Stimulated activated CD4-positive, alpha-beta T cell treated with anti-CD3 and anti-CD28 coated beads, Interleukin-2, amount 100 ng/mL, for 24 hours (primary cell): ENCODE measurements at places on chromosomes 2 and 18.

DNA sequence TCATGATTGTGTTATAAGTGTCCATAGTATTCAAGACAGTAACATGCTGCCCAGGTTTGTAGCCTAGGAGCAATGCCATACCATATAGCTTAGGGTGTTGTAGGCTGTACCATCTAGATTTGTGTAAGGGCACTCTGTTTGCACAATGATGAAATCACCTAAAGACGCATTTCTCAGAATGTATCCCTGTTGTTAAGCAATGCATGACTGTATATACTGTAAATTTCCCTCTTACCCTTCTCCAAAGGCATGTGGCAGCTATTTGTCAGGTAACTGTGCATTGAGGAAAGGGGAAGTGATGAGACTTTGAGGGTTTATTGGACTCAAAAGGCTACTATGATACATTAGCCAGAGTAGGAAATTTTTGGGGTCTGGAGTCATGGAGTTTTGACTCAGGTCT lies 180.8 kb downstream of the VAPA start:
- DNase-seq: no peak

DNA sequence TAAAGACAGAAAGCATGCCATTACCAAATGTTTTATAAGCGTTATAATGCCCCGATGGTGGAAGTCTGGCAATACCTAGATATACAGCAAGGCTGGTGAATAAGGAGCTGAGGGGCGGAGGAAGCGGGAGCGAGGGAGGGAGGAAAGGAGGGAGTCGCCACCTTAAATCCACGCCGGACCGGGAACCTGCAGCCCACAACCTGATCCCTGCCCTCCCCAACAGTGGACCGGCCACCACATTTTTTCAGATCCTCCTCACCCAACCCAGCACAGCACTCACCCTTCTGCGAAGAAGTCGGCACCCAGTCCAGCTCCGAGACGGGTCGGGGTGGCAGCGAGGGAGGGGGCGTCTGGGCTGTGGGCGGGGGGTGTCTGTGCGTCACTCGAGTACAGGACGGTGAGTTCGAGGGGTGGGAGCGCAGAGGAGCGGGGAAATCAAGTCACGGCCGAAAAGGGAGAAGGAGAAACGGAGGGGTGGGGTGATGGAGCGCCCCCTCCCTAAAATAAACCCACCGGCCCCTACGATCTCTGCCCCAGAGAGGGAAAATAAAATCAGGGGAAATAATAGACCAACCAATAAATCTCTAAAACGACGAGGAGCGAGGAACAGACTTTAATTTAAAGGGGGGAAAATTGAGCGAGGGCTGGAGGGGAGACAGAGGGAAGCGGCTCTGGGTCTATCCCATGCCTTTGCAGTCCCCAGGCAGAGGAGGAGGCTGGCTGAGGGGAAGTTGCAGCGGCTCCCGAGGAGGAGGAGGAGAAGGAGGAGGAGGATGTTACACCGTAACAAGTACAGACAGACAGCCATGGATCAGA lies 96.5 kb upstream of the SERTAD2 start:
- peak; percentile 51 for DNase-seq

- DNase-seq: peak; percentile 53
Measured at GRCh38 chr2:230956827-230957755, 32.0 kb upstream of the GPR55 start.

GRCh38 chr2:49616800-49617199 lies 462.5 kb upstream of the FSHR start:
- DNase-seq: no peak

GRCh38 chr18:13713455-13714055 lies 12.8 kb downstream of the FAM210A start:
- DNase-seq: no peak

DNA sequence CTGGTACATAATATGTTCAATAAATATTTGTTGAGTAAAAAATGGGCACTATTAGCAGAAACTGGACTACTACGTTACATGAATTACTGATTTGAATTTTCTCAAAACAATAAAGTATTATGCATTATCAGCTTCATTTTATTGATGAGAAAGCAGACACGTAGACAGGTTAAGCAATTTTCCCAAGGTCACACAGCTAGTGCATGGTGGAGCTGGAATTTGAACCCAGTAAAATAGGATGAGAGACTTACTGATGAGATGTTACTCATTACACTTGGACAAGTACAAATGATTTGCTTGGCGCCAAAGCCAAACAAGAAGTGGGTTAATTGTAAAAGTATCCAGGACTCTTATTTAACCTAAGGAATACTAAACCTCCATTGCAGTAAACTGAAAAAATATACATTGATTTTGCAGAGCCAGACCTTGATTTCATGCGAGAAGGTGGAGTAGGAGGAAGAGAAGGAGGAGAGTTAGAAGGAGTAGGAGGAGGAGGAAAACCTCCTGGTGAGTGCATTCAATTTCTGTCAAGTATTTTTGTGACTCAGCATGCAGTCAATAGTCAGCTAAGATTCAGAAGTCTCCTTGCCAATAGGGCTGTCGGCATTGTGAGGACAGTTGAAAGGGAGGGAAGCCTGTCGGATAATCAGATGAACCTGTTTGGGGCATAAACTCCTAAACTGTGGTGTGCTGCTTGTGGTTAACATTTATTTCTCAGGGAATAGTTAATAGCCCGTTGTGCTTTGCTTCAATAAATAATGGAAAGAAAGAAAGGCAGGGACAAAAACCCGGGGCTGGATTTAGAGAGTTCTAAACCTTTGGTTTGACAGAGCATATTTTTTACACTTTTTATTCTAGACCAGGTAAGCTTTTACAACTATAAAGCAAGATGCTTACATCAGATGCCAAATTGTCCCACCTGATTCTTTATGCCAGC lies 77.0 kb upstream of the TACR1 start:
- no peak for DNase-seq

DNA sequence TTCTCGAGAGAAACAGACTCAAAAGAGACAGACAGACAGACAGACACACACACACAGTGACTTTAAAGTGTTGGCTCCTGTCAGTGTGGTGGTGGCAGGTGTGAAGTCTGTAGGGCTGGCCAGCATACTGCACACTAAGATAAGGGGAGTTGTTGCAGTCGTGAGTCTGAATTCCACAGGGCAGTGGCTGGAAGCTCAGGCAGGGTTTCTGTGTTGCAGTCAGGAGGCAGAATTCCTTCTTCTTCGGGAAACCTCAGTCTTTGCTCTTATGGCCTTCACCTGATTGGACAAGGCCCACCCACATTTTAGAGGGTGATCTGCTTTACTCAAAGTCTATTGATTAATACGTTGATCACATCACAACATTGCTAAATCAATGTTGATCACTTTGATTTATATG lies 478.4 kb upstream of the HS6ST1 start:
- DNase-seq: no peak

DNA sequence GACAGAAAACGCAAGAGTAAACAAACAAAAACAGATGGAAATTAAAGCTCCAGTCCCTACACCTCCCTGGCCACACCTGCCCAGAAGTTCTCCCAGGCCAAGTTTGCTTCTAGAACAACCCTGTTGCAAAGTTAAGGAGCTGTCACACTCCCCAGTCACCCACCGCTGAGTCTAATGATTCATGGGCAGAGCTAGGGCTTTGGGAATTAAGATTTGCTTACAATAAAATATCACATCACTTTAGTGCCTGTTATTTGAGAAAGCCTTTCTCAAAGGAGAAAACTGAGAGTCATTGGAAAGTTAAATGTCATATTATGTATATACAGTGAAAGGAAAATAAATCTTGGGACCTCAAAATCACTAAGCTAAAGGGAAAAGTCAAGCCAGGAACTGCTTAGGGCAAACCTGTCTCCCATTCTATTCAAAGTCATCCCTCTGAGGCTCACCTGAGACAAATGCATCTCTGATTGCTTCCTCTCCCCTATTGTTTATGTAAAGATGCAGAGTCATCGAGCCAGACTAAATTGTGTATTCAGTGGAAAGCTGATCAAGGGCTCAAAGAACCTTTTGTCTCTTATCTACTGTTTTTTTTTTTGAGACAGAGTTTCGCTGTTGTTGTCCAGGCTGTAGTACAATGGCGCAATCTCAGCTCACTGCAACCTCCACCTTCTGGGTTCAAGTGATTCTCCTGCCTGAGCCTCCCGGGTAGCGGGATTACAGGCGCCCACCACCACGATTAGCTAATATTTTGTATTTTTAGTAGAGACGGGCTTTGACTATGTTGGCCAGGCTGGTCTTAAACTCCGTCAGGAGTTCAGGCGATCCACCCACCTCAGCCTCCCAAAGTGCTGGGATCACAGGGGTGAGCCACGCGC lies 2.8 kb downstream of the CRYGB start:
- DNase-seq: no peak

DNA sequence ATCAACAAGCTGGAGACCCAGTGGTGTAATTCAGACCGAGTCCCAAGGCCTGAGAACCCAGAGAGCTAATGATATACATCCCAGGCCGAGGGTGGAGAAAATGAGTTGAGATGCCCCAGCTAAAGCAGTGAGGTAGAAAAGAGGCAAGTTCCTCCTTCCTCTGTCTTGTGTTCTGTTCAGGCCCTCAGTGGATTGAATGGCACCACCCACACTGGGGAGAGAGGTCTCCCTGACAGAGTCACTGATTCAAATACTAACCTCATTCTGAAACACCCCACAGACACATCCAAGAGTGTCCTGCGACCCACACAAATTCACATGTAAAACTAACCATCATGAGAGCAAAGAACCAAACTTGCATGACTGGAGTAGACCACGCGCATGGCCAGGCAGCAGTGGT lies 215.3 kb downstream of the ANAPC1 start:
- DNase-seq: no peak

DNA sequence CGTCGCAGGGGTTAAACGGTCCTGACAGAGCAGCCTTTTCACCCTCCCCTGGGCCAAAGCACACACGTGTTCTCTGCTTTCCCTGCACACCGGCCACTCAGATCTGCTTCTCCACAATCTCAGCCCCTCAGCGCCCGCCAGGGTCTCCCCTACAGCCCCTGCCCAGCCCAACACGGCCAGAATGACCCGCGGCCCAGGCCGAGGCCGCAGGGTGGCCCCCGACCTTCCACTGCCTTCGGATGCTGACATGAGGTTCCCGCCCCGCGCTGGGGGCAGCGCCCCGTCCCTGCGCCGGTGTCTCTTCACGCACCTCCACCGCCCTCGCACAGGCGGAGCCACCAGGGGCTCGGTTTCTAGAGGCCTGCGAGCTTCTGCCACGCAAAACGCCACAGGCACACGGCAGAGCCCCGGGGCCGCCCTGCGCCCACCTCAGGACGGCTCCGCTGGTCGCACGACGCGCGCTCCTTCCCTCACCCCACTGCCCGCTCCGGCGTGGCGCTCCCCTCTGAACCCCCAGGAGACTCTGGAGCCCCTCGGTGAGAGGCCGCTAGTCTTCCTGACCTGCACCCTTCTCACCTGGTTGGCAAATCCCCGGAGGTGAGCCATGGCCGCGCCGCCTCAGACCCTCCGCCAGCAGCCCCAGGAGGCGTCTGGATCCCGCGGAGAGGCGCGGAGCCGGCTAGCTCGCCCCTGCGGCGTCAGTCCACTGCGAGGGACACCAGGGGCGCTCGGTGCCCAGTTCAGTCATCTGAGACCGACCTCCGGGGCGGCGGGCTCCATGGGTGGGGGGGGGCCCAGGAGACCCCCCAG lies 749 bp downstream of the STK25 start:
- peak; percentile 50 for DNase-seq

- no peak for DNase-seq
Measured at GRCh38 chr2:7094231-7094741, 177.1 kb downstream of the RNF144A start.
